ENCODE measurements at places on chromosomes 2 and 18.

DNA sequence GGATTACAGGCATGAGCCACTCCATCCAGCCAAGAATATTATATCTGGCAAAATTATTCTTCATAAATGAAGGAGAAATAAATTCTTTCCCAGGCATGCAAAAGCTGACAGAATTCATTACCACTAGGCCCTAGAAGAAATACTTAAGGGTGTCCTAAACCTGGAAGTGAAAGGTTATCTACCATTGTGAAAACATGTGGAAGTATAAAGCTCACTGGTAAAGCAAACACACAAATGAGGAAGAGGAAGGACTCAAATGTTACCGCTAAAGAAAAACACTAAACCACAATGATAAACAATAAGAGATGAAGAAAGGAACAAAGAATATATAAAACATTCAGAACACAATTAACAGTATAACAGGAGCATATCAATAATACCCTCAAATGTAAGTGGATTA lies 171.8 kb downstream of the CAMKMT start:
- H3K27ac ChIP-seq, result no peak overlapping the region
- H3K36me3 ChIP-seq, result peaks cover 13% of the 10 kb centered on the region
- no peak overlapping the region for H3K4me3 ChIP-seq
- no peaks in the 10 kb centered on the region for H3K4me1 ChIP-seq
- no peaks in the 10 kb centered on the region for H3K27me3 ChIP-seq

GRCh38 chr2:173043476-173043875 lies 32.2 kb upstream of the MAP3K20 start:
- no peak overlapping the region for H3K27ac ChIP-seq
- H3K36me3 ChIP-seq, result no peaks in the 10 kb centered on the region
- peaks cover 5% of the 10 kb centered on the region for H3K27me3 ChIP-seq
- DNase-seq, result no peak
- no peak overlapping the region for H3K4me3 ChIP-seq

- H3K4me1 ChIP-seq, result peaks cover 63% of the 10 kb centered on the region
- DNase-seq, result no peak
- H3K27me3 ChIP-seq, result no peaks in the 10 kb centered on the region
- H3K36me3 ChIP-seq, result peaks cover 3% of the 10 kb centered on the region
- peak overlapping the region; percentile 88 for H3K27ac ChIP-seq
Measured at GRCh38 chr2:171158790-171159371, 1.8 kb downstream of the TLK1 start.

DNA sequence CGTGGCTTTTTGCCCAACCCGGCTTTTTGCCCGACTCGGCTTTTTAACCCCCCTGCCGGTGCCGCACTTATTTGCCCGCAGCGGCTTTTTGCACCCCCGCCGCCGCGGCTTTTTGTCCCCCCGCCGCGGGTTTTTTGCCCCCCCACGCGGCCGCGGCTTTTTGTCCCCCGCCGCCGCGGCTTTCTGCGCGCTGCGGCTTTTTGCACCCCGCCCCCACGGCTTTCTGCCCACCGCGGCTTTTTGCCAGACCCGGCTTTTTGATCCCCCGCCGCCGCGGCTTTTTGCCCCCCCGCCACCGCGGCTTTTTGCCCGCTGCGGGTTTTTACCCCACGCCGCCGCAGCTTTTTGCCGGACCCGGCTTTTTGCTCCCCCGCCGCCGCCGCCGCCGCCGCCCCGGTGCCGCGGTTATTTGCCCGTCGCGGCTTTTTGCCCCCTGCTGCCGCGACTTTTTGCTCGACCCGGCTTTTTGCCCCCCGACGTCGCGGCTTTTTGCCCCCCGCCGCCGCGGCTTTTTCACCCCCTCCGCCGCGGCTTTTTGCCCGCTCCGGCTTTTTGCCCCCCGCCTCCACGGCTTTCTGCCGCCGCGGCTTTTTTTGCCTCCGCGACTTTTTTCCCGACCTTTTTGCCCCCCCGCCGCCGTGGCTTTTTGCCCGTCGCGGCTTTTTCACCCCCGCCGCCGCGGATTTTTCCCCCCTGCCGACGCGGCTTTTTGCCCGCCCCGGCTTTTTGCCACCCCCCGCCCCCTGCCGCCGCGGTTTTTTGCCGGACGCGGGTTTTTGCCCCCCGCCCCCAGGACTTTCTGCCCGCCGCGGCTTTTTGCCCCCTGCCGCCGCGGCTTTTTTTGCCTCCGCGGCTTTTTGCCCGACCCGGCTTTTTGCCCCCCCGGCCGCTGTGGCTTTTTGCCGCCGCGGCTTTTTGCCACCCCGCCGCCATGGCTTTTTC lies 2786.5 kb downstream of the RPIA start:
- H3K36me3 ChIP-seq, result peaks cover 5% of the 10 kb centered on the region
- no peak overlapping the region for H3K27ac ChIP-seq
- peaks cover 11% of the 10 kb centered on the region for H3K27me3 ChIP-seq
- H3K4me3 ChIP-seq, result no peak overlapping the region

- no peaks in the 10 kb centered on the region for H3K4me1 ChIP-seq
- H3K27me3 ChIP-seq, result peaks cover 3% of the 10 kb centered on the region
- H3K4me3 ChIP-seq, result no peak overlapping the region
- H3K36me3 ChIP-seq, result no peaks in the 10 kb centered on the region
Measured at GRCh38 chr18:1585881-1586488, 681.3 kb downstream of the ADCYAP1 start.

DNA sequence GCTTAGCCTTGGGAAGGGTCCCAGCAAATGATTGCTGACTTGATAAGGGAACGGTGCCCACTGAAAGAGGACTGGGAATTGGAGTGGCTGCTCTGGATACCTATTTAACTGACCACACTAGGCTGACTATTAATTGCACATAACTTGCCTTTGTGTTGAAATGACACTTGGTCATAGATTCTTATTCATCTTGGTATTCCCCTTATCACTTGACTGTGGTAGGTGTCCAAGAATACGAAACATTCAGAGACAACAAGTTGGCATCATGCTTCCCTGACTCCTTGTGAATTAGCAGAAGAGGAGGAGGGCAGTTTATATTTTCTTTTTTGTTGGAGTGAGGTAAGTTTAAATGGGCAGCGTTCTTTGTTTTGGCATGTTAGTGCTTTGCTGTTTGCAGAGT lies 13.4 kb downstream of the FMNL2 start:
- H3K36me3 ChIP-seq, result no peaks in the 10 kb centered on the region
- no peak for DNase-seq
- H3K27ac ChIP-seq, result no peak overlapping the region
- no peaks in the 10 kb centered on the region for H3K4me1 ChIP-seq
- H3K27me3 ChIP-seq, result no peaks in the 10 kb centered on the region

DNA sequence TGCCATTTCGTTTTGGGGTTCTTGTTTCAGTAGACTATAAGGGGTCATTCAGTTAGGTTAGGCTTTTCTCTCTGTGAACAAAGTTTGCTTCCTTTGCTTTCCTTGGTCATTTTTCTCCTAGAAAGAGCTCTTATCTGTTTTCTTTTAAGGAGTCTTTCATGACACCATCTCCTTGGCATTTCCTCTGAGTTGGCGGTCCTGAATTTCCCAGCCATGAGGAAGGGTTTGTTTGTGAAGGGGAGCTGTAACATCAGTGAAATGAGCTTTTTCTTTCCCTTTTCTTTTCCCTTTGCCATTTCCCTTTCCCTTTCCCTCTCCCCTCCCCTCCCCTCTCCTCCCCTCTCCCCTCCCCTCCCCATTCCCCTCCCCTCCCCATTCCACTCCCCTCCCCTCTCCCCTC lies 61.7 kb downstream of the MAP4K4 start:
- H3K4me1 ChIP-seq, result peaks cover 67% of the 10 kb centered on the region
- DNase-seq, result no peak
- no peaks in the 10 kb centered on the region for H3K27me3 ChIP-seq
- no peak overlapping the region for H3K4me3 ChIP-seq
- H3K36me3 ChIP-seq, result no peaks in the 10 kb centered on the region

GRCh38 chr2:34447097-34447496 lies 848.0 kb upstream of the FAM98A start:
- H3K4me1 ChIP-seq, result no peaks in the 10 kb centered on the region
- no peak overlapping the region for H3K27ac ChIP-seq
- no peaks in the 10 kb centered on the region for H3K36me3 ChIP-seq
- H3K27me3 ChIP-seq, result no peaks in the 10 kb centered on the region
- H3K4me3 ChIP-seq, result no peak overlapping the region

DNA sequence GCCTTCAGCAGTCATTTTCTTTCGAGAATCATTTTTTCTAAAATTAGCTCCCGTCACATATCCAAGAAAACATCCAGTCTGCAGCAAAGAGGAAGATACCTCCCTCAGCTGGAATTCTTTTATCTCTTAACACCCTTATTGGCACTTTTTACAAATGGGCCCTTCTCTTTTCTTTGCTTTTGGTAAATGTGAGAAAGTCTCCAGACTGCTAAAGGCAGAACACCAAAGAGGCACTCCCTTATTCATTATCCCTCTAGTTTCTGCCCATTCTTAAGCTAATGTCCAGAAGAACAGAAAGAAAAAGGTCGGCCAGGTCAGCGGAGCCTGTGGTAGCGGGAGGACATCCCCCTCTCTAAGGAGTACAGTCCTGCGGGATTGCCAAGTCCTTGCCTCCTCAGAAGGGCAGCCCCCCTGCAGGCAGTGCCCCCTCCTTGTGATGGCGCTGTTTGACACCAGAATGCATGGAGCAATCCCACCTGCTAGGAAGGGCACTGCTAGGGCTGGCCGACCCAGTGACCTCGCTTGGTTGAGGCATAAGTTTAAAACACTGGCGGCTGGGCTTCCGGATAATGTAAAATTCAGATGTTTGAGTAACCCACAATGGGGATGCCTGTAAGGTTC lies 34.0 kb downstream of the ST6GAL2 start:
- no peaks in the 10 kb centered on the region for H3K36me3 ChIP-seq
- no peaks in the 10 kb centered on the region for H3K27me3 ChIP-seq
- no peak overlapping the region for H3K4me3 ChIP-seq
- H3K4me1 ChIP-seq, result no peaks in the 10 kb centered on the region

Measured in activated CD4-positive, alpha-beta memory T cell treated with anti-CD3 and anti-CD28 coated beads for 36 hours (primary cell).